ENCODE measurements at places on chromosomes 12 and 14.

GRCh38 chr12:16094437-16094836, 183.0 kb downstream of the SLC15A5 start:
- no peak for DNase-seq

DNA sequence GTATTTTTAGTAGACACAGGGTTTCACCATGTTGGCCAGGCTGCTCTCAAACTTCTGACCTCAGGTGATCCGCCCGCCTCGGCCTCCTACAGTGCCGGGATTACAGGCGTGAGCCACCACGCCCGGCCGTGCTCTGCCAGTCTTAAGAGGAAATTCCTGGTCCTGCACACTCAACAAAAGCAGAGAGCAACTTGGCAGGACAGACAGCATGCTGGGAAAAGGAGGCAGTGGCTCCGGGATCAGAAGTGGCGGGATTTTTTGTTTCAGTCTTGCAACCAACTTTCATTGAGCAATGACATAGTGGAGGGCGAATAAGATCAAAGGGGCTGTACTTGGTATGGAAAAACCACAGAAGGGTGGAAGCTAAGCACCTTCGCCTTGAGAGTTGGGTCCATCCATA, 2.1 kb downstream of the CKAP4 start:
- peak; percentile 84 for DNase-seq

DNA sequence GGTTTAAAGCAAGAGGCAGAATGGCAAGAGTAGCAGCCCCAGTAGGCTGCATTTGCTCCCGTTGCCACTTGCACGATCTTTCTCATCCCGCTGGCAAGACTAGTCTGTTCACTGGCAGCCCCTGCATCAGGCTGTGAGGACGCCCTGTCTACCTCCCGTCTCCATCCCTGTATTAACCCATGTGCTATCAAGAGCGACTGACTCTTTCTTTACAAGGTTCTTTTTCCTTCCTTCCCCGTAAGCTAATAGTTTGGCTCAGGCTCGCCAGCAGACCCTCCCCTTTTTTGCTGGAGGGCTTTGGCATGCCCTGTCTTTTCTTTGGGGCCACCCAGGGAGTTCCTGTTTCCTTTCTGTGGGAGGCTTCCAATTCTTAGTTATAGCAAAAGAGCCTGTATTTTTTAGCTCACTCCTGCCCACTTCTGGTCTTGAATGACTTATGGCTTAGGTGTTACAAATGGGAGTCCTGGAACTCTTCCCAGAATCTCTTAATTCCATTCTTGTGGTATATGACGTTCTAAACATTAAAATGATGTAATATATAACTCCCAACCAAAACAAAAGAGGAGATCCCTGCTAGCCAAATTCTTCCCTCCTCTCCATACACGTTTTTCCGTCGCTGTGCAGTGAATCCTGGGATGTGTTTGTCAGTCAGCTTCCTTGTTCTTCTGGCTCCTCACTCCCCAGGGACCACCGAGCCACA, 149.0 kb downstream of the PRKCH start:
- DNase-seq = peak; percentile 96

DNA sequence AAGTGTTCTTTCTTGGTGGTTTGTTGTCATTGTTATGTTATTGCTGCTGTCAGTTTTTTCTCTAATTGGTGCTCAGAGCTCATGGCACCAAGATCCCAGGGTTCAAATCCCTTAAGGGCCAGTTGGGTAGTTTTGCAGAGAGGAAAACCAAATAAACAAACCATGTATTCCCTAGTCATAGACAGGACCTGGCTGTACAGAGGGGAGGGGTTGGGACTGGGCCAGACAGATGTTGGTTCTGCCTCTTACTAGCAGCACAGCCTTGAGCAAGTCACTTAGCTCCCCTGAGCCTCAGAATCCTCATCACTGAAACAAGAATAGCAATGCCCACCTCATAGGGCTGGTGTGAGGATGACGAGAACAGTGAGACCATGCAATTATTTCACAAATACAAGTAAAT, 53.4 kb downstream of the LTBP2 start:
- peak; percentile 58 for DNase-seq

GRCh38 chr12:91343010-91343409, 160.4 kb upstream of the DCN start:
- DNase-seq = no peak

DNA sequence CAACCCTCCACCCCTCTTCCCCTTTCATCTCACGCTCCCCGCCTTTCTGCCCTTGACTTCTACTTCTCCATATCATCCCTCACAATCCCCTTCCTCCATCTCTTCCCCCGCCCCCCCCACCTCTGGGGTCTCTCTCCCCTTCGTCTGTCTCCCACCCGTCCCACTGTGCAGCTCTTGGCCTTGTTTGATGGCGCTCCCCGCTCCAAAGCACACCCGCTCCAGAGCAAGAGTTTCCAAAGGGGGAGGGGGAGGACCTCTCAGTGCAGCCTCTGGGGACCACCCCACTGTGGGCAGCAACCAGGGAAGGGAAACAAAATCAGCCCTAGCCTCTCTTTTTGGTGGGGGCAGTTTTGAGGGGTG, 774 bp downstream of the CHGA start:
- DNase-seq = no peak

DNA sequence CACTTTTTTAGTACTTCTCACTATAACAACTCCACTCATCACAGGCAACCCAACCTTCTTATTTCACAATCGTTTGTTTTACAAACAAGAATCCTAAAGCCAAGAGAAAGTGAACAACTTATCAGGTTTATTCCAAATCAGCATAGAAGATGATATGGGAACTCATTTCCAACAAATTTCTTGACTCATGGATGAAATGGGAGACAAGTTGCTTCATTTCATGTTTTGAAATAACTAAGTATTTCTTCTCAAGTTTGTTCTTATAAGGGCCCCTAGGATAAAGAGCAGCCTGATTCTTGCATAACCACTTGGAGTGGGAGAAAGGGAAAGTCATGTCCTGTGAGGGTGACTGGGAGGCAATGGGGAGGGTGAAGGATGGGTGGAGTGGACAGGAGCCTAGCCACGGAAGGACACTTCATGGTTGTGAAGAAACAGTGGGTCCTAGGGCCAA, 168.3 kb downstream of the DUSP6 start:
- peak; percentile 88 for DNase-seq

GRCh38 chr12:14283489-14284144, 81.9 kb upstream of the ATF7IP start:
- no peak for DNase-seq

DNA sequence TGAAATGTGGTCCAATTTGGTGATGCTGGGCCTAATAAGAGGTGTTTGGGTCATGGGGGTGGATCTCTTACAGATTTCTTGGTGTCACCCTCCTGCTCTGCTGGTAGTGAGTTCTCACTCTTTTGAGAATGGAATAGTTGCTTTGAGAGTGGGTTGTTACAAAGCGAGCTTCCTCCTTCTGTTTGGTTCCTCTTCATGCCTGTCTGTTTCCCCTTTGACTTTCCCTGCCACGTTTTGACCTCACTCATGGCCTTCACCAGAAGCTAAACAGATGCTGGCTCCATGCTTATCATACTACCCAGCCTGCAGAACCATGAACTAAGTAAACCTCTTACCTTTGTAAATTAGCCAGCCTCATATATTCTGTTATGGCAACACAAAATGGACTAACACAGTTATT, 57.7 kb upstream of the LDHB start:
- no peak for DNase-seq

DNA sequence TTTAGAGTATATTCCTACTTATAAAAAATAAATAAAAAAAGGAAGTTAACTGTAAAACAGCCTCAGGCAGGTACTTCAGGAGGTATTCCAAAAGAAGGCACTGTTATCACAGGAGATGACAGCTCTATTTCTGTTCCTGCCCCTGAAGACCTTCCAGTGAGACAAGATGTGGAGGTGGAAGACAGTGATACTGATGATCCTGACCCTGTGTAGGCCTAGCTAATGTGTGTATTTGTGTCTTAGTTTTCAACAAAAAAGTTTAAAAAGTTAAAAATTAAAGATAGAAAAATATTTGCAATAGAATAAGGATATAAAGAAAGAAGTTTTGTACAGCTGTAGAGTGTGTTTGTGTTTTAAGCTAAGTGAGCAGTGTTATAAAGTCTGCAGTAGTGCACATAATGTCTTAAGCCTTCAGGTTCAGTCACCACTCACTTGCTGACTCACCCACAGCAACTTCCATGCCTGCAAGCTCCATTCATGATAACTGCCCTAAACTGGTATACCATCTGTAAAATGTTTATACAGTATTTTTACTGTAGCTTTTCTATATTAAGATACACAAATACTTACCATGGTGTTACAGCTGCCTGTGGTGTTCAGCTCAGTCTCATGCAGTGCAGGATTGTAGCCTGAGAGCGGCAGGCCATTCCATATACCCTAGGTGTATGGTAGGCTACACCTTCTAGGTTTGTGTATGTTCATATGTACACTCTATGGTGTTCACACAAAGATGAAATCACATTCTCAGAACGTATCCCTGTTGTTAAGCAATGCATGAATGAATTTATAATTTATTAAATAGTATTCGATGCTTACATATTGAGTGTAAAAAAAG, 121.1 kb downstream of the ANO6 start:
- DNase-seq = peak; percentile 80

GRCh38 chr12:6461401-6462233, 8.9 kb downstream of the VAMP1 start:
- DNase-seq = no peak

DNA sequence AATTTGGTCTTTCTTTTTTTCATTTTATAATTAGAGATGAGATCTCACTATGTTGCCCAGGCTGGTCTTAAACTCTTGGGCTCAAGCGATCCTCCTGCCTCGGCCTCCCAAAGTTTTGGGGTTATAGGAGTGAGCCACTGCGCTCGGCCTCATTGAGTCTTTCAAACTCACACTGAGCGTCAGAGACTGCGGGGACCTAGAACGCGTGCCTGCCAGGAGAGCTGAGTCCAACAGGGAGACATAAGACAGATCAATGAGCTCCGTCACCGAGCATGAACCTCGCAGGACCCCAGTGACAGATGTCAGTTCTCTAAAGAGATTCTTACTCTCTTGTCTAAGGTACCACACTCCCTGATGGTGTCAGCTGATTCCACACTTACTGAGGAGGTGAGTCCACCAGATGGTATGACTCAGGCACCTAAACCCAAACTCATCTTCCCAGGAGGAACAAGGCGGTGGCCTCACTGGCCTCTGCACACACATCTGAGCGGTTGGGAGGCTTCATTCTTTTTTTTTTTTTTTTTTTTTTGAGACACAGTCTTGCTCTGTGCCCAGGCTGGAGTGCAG, 58.9 kb downstream of the CCDC88C start:
- DNase-seq = no peak

- DNase-seq = peak; percentile 18
Measured at GRCh38 chr12:83161456-83161855, 474.8 kb downstream of the TMTC2 start.

DNA sequence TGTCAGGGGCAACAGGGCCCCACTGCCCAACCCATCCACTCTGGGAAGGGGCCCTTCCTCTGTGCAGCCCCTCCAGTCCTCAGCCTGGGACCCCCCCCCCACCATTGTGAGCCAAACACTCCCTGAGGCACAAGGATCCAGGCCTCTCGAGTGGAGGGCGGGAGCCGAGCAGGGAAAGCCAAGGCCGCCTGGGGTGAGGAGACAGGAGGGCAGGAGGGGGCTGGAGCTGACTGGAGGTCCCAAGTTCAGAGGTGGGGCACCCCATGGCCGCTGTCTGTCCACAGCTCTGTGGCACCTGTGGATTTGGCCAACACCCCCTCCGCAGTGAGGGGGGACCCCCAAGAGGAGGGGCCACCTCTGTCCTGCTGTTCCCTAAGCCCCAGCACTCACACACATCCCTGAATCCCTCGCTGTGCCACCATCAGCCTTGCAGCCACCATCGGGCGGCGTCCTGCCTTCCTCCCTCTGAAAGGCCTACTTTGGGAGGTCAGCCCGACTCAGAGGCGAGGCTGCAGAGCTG, 25.4 kb upstream of the C14orf180 start:
- DNase-seq = no peak

- DNase-seq = no peak
Measured at GRCh38 chr12:59240048-59240447, 319.7 kb upstream of the LRIG3 start.

GRCh38 chr12:69481133-69481532, 10.9 kb downstream of the FRS2 start:
- DNase-seq = no peak

DNA sequence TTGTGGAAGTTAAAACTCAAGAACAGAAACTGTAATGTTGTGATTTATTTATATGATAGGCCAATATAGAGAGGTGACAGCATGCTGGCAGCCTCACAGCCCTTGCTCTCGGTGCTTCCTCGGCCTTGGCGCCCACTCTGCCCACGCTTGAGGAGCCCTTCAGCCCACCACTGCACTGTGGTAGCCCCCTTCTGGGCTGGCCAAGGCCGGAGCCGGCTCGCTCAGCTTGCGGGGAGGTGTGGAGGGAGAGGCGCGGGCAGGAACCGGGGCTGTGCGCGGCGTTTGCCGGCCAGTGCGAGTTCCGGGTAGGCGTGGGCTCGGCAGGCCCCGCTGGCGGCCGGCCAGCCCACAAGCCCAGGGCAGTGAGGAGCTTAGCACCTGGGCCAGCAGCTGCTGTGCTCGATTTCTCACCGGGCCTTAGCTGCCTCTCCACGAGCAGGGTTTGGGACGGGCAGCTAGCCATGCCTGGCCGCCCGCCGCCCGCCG, 65.8 kb upstream of the SLC8A3 start:
- peak; percentile 6 for DNase-seq

- DNase-seq = no peak
Measured at GRCh38 chr12:91307957-91308670, 125.5 kb upstream of the DCN start.

DNA sequence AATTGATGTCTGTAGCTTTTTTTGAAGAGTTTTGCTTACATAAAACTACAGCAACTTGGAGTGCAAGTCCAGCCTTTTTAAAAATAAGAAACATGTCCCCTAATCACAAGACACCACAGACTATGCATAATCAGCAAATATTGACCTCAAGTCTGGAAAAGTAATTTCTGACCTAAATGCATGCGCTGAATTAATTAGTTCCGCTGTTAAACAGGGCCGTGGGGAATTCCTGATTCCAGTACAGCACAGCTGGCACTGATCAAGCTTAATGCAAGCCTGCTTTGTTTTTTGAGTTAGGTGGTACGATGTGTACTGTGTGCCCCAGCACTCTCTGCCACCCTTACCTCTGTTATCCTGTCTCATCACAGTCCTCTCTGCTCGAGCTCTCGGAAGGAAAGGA, 9.2 kb downstream of the MLH3 start:
- DNase-seq = peak; percentile 48

- DNase-seq = no peak
Measured at GRCh38 chr14:25832585-25832984, 765.2 kb downstream of the NOVA1 start.

- no peak for DNase-seq
Measured at GRCh38 chr12:130617219-130617618, 98.9 kb downstream of the RIMBP2 start.

GRCh38 chr12:42981379-42981778, 391.8 kb upstream of the PRICKLE1 start:
- DNase-seq = peak; percentile 6

GRCh38 chr14:38098074-38098836, 109.4 kb upstream of the SSTR1 start:
- peak; percentile 94 for DNase-seq

DNA sequence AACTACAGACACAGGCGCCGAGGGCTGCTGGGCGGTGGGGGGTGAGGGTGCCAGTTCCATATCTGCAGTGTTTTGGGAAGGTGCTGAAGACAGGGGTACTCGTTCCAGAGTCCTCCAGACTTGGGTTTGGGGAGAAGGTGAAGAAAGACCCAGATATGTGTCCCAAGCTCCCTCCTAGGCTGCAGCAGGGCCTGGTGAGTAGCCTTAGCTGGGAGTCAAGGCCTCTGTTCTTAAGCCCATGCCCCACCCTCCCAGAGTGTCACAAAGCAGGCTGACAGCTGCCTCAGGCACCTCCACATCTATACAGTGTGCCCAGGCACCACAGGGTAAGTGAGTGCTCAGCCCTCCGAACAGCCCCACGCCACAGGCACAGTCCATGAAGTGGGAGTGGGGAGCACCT, 4.3 kb downstream of the NCKAP5L start:
- DNase-seq = no peak
